Neural progenitor cell (in vitro differentiated cells): ENCODE measurements at places on chromosomes 1 and 21. TPM values are rescaled to one million over a fixed set of nuclear protein-coding genes. Genes with fewer than 3 reads are reported as not detected.

- peaks cover 10% of the 10 kb centered on the region for H3K36me3 ChIP-seq
- no peak overlapping the region for H3K4me3 ChIP-seq
- H3K27ac ChIP-seq = no peak overlapping the region
- H3K27me3 ChIP-seq = no peaks in the 10 kb centered on the region
- DNase-seq = no peak
- H3K4me1 ChIP-seq = no peaks in the 10 kb centered on the region
These were observed 54.2 kb upstream of the B3GALT2 start for GRCh38 chr1:193240609-193241008.

DNA sequence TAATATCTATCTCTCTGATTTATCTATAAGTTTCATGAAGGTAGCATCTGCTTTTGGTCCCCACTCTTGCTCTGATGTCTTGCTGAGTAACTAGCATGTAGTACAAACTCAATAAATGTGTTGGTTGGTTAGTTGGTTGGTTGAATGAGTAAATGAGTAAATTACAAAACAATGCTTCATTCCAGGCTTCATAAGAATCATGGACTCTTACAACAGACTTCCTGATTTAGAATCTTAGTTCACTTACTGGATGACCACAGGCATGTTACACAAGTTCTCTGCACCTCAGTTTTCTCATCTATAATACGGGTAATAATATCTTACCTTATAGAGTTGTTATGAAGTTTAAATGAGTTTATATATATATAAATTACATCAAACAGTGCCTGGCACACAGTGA lies 98.6 kb downstream of the ZNF281 start:
- no peaks in the 10 kb centered on the region for H3K36me3 ChIP-seq
- no peak overlapping the region for H3K4me3 ChIP-seq
- no peaks in the 10 kb centered on the region for H3K27me3 ChIP-seq

Gene TTC3
- total RNA-seq = 116 and 135 TPM in 2 replicates

- no peak for DNase-seq
- no peak overlapping the region for H3K27ac ChIP-seq
- no peak overlapping the region for H3K4me3 ChIP-seq
- H3K4me1 ChIP-seq = no peaks in the 10 kb centered on the region
These were observed 1.4 kb downstream of the LDLRAD1 start for GRCh38 chr1:54016343-54017282.

Gene DNAJC28
- total RNA-seq = 3.8 and 4.7 TPM in 2 replicates

DNA sequence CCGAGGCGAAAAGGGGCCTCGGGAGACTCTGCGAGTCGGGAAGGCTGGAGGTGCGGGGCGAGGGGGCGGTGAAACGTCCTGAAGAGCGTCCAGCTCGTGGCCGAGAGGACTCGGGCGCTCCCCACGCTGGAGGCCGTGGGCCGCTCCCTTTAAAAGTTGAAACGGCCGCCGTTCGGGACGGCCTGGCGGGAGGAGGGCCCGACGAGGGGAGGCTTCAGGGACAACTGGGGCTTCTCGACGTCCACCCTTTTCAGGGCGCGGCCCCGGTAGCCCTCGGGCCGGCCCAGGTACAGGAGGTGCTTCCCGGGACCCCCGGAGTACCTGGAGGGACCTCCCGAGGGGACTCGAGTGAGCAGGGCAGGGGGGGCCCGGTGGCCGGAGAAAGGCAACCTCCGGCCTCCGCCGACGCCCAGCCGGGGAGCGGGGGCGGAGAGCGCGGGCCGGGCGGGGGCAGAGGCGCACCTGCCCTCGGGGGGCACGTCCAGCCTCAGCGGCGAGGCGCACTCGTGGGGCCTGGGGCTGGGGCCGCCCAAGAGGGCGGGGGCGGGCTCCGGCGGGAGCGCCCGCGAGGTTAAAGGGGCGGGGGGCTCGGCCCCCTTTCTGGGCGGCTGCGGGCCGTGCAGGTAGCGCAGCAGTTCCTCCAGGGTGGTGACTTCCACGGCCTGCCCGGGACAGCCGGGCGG lies 14.0 kb downstream of the SEMA6C start:
- H3K36me3 ChIP-seq = no peaks in the 10 kb centered on the region
- peak; percentile 4 for DNase-seq
- H3K4me1 ChIP-seq = peaks cover 11% of the 10 kb centered on the region
- no peak overlapping the region for H3K27ac ChIP-seq

- H3K27ac ChIP-seq = no peak overlapping the region
- no peaks in the 10 kb centered on the region for H3K4me1 ChIP-seq
- H3K4me3 ChIP-seq = no peak overlapping the region
- peaks cover 32% of the 10 kb centered on the region for H3K36me3 ChIP-seq
These were observed 18.9 kb downstream of the SFPQ start for GRCh38 chr1:35173909-35174540.

GRCh38 chr1:51444534-51445192 lies 74.4 kb downstream of the EPS15 start:
- no peaks in the 10 kb centered on the region for H3K27me3 ChIP-seq
- peak overlapping the region; percentile 14 for H3K27ac ChIP-seq
- H3K4me3 ChIP-seq = no peak overlapping the region
- DNase-seq = peak; percentile 25
- H3K4me1 ChIP-seq = peaks cover 10% of the 10 kb centered on the region
